Cortex of kidney (tissue), 1 donor: ENCODE measurements at places on chromosomes 2 and 18.

- no peak for DNase-seq
These were observed 18.8 kb downstream of the KLHL41 start for GRCh38 chr2:169528271-169528701.

DNA sequence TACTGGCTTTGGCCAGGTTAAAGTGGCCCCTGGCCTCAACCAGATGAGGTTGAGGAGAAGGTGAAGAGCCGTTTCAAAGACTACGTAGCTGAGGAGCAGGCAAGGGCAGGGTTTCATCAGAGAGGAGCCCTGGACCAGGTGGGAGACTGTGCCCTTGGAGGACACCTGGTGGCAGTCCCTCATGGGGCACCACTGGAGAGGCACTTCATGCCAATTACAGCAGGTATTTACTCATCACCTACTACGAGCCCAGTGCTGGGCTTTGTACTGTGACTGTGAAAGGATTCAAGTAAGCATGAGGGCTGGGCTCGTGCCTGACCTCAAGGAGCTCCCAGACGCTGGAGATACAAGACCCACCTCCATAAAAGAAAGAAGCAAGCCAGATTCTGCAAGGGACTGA lies 37.6 kb downstream of the SMAD7 start:
- no peak for DNase-seq

DNA sequence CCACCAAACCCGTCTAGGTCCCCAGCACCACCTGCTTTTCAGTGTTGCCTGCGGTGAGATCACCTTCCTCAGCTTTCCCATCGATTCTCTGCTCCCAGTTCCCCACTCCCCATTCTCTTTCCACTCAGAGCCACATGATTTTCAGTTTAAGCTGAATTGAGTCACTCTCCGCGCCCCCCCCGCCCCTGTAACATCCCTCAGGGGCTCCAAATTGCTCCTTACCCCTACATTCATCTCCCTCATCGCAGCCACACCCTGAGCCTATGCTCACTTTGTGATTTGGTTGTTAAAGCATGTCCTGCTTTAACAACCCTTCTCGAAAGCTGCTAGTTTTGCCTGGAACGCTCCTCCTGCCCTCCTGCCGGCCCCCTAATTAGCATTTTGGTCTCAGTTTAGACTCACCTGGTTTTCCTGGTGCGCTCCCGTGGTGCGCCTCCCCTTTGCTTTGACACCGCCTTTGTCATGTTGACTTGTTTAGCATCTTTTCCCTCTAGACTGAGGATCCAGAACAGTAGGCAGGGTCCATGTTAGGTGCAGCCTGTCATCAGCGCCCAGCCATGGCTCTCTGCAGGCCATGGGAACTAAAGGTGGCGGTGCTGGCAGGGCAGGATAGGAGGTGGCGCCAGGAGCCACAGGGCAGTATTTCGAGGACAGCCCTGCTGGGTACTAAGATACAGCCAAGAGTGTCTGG lies 60.8 kb downstream of the ST3GAL5 start:
- no peak for DNase-seq

DNA sequence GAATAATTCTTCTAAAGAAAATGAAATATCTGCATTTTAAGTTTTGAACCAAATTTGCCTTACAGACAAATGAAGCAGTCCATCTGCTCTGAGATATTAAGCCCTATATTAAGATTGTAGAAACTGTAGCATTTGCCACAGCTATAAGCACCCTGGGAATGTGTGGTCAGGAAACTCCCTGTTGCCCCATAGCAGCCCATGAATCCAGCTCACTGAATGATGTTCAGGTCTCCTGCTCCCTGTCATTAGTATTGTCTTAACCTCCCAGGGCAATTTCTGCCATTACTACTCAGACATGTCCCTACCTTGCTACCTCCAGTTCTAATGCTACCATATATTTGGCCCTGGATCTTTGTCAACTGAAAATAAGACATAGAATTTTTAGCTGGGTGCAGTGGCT lies 41.1 kb downstream of the CDK15 start:
- DNase-seq, result no peak

DNA sequence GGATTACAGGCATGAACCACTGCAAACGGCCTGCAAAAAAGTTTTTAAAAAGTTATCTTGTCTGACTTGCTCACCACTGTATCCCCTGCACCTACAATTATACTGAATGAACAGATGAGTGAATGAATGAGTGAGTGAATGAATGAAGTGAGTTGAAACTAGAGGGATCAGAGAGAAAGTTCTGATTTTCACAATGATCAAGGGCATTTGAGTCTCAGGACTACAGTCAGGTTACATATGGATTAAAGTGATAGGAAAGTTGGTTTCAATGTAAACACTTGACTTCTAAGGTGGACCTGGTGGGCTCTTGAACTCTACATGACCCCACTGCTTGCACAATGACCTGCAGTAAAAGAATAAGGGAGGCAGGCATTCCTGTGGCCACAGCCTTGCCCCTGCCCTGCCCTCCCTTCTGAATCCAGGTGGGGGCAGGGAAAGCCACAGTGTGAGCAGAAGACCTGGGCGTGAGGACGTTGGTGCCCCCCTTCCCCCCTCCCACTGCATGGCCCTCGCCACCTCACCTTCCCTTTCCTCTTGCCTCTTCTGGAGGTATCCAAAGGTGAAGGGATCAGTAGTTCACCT lies 10.7 kb downstream of the C2orf80 start:
- no peak for DNase-seq

DNA sequence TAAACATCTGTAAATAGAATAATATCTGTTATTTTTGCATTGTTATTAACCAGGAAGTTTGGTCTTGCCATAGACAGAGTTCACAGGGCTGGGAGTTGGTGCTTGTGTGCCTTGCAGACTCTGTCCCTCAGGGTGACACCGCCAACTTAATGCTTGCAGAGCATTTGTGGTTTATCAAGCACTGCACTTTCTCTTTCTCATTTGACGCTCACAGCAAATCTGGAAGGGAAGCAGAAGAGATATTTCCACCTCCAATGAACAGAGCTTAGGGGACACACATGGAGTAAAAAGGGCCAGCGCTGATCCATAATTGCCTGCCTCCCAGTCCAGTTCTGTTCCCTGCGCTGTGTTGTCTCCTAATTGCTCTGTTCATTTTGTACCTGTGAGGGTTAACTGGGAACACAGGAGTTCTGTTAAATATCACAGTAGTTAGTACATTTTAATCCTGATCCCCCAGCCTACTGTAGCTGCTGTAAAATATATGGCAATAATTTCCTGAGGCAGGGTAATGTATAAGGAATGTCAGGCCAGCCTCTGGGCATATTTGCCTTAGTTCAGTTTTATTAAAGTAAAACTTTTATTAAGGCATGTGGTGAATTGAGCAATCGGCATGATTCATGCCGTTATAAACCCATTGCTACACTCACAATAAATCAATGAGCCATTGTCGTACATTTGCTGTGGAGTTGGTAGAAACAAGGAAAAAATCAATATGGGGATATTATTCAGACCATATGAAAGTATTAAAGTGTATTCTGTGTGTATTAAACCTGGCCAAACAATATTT lies 182.5 kb upstream of the OSR1 start:
- DNase-seq, result no peak

- no peak for DNase-seq
These were observed 622.6 kb upstream of the ID2 start for GRCh38 chr2:8059255-8059654.

GRCh38 chr18:3803350-3803749 lies 353.4 kb downstream of the TGIF1 start:
- no peak for DNase-seq

- DNase-seq, result no peak
These were observed 425.1 kb downstream of the RND3 start for GRCh38 chr2:150062416-150062815.

DNA sequence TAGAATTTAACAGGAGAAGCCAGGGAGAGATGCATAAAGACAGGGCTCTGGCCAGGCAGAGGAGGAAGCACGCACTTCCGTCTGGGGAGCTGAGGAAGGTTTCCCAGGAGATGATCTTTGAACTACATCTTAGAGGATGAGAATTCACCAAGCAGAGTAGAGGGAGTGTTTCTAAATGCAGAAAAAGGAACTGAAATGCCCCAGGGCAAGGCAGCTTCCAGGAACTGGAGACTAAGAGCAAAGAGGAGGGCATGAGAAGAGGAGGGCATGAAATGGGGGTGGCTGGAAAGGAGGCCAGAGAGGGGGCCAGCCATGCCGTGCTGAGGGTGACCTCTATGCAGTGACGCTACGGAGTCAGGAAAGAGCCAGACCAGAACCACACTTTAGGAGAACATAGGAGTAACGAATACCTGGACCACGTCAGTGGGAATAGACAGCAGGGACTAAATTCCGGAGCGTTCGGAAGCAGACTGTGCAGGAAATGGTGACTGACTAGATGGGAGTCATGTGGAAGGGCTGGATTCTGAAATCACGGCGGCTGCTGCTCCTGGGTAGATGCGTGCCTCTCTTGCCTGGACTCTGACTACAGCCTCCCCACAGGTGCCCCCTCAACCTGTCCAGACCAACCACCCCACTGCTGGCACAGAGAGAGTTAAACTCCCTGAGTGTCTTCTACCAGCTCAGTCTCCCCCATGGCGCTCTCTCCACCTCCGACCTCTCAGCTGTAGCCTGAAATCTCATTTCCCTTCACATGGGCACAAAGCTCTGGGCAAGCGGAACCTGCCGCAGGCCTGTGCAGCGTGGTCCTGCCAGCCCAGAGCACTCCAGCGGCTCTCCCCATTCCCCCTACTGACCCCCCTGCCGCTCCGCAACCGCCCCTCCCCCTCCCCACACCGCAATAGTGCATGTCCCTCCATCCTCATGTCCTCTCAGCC lies 87.0 kb upstream of the RTN4 start:
- no peak for DNase-seq

DNA sequence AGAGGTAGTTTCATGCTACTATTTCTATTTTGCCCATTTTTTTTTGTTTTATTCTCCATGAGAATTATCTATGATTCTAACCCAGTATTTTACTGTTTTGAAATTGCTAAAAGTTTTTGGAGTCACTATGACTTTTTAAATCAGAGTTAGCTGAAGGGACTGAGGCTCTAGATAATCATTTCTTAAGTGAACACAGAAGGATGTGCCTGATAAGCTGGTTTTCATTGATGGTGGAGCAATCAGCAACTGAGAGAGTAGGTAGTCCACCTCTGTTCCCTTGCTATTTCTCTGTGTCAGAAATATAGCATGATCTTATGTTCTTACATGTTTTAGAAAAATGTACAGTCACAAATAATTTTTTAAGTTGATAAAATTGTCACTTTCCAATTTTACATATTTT lies 59.4 kb downstream of the CCDC138 start:
- DNase-seq, result no peak

DNA sequence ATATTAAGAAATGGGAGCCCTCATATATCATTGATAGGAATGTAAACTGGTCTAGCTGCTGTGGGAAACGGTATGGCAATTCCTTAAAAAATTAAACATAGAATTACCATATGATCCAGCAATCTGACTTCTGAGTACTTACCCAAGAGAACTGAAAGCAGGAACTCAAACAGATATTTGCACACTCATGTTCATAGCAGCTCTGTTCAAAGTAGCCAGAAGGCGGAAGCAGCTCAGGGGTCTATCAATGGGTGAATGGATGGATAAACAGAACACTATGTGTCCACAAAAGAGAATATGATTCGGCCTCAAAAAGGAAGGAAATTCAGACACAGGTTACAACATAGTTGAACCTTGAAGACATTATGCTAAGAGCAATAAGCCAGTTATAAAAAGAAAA lies 135.7 kb upstream of the NDUFV2 start:
- DNase-seq, result no peak

DNA sequence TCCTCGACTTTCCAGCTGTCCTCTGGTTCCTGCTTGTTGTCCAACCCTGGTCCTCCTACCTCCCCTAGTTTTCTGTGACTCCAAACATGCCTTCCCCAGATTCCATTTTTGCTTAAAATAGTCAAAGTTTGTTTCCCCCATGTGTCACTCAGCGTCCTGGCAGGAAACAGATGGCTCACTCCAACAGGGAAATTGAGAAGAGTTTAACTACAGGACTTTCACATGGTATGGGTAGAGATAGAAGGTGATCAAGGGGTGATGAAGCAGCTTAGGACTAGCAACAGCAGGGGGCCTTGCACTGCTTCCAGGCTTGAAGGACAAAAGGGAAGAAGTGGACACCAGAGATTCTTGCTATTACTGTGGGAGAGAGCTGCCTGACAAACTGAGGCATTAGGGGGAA lies 6.1 kb upstream of the CUL3 start:
- DNase-seq, result no peak

DNA sequence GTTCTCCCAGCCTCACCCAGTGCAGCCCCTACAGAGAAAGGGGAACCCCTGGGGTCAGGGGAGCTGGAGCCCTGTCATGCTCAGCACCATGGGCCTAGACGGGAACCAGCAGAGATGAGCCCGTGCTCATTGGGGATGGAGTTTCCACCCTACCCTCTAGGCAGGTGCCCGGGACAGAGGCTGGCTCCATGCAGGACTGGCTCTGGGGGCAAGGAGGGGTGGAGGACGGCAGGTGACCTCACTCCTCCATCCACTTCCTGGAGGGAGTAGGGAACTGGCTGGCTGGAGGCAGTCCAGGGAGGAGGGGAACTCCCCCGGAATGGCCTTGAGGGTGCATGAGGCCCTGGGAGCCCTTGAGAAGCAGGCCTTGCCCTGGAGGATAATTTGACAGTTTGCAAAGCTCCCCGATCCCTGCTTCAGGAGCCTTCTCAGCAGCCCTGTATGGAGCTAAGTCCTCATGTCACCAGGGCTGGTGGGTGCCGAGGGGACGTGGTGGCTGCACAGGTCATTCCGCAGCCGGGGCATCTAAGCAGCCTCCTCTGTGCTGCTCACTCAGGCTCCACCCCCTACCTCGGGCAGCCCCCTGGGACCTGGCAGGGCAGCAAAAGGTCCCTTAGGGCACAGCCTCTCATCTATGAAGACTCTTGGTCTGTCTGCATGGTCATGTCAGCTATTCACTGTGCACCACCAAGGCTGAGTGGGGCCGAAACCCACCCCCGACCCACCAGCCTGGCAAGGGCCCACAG lies 2.1 kb downstream of the NEURL3 start:
- DNase-seq, result no peak

GRCh38 chr2:239966853-239967552 lies 58.1 kb downstream of the NDUFA10 start:
- no peak for DNase-seq

DNA sequence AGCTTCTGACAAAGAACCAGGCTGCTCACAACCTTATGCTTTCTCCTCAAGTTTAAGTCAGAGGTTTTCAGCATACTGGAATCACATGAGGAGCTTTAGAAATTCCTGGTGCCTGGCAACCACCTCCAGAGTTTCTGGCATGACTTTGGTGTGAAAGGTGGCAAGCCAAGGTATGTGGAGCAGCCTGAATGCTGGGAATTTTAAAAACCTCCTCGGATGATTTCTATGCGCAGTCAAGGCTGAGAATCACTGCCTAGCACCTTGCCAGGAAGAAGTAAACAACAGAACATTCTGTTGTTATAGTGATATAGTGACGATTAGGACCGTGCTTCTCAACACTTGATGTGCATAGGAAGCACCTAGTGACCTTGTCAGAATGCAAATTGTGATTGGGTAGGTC lies 11.7 kb downstream of the CCBE1 start:
- DNase-seq, result no peak
